ENCODE measurements at places on chromosomes 7 and 10.
A peak's percentile ranks its signal among the peaks of the same experiment; 100 is the strongest.

GRCh38 chr10:102246261-102246660 lies 929 bp downstream of the GBF1 start:
- no peak for DNase-seq

- DNase-seq: peak; percentile 51
Measured at GRCh38 chr10:103854686-103855391, 537 bp downstream of the SH3PXD2A start.

GRCh38 chr10:58952747-58953466 lies 223.5 kb upstream of the PHYHIPL start:
- peak; percentile 30 for DNase-seq

DNA sequence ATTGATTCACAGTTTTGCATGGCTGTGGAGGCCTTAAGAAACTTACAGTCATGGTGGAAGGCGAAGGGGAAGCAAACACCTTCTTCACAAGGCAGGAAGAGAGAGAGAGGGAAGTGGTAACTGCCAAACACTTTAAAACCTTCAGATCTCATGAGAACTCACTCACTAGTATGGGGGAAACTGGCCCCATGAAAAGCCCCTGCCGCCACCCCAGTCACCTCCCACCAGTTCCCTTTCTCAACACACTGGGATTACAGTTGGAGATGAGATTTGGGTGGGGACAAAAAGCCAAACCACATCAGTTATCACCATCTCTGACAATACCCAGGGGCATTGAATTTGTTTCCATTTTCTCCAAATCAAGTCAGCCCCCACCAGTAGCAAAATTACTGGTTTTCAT lies 740.4 kb downstream of the GATA3 start:
- no peak for DNase-seq

GRCh38 chr7:155057076-155057475 lies 13.0 kb upstream of the HTR5A start:
- no peak for DNase-seq

GRCh38 chr7:5591278-5591874 lies 167.7 kb upstream of the TNRC18 start:
- DNase-seq: no peak

- DNase-seq: no peak
Measured at GRCh38 chr7:101468546-101469275, 106.0 kb downstream of the COL26A1 start.

GRCh38 chr7:83015916-83016315 lies 146.8 kb downstream of the PCLO start:
- no peak for DNase-seq

- no peak for DNase-seq
Measured at GRCh38 chr10:36171953-36172940, 530.2 kb upstream of the FZD8 start.

GRCh38 chr7:22765609-22766008 lies 38.6 kb downstream of the IL6 start:
- DNase-seq: peak; percentile 17

Measured in GM13977 (cell line).